ENCODE measurements at places on chromosomes 7 and 10.

DNA sequence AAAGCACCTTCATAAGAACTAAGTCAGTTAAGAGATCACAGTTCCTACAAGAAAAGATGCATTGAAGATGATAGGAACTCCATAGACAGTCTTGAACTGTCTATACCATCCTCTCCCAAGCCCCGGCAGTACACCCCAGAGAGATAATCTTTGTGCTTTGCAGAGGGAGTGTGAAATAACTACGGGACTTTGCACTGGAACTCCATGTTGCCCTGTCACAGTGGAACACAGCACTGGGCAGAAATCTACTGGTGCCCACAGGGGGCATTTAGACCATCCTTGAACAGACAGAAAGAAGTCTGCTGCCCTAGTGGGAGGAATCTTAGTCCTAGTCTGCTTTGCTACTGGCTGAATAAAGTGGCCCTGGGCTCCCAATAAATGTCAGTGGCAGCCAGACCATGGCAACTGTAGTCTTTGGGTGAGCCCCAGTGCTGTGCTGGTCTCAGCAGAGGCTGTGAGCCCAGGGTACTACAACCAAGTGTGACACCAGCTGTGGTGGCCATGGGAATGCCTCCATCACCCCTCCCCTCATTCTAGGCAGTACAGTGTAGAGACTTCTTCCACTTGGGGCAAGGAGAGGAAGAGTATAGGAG lies 107.7 kb upstream of the TMEM168 start:
- no peak for DNase-seq

DNA sequence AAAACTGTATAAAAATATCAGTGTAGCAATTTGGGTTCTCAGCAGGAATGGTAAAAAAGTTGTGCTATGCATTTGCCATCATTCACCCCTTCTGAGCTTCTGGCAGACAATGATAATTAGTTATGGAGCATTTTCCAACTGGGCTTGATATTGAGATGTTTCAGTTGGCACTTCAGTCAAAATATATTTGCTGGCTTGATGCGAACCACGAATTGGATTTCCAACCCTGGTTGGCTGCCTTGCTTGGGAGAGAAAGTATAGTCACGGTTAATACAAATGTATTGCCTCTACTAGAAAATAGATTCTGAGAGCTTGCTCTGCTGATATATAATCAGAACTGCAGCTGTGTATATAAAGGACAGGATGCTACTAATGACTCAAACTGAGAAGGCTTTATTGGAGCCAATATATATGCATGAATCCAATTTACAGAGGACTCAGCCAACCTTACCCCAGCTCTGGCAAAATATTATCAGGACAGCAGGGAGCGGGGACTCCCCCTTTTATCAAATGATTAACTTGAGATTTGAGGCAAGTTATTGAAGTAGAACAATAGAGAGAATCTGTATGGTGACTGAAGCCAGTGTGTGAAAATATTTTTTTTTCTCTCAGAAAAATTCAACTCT lies 219.8 kb upstream of the SMIM30 start:
- no peak for DNase-seq

GRCh38 chr7:128435327-128435686 lies 20.4 kb upstream of the HILPDA start:
- DNase-seq = no peak

DNA sequence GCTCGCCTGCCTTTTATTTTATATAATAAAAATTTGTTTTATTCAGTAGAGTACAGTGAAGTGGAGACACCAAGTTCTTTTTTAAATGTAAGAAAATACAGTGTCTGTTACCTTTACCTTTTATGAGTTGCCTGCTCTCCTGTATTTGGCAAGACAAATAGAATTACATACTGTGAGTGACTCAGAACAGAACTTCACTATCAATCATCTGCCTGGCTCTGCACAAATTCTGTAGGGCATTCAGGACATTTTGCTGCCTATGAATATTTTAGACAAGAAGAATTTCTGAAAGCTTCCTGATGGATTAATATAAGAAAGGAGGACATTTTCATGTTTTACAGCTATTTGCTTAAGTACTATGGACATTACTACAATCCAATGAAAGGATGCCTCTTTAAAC lies 135.4 kb upstream of the PHF14 start:
- DNase-seq = no peak

- no peak for DNase-seq
Measured at GRCh38 chr7:36878288-36878687, 154.0 kb upstream of the AOAH start.

GRCh38 chr7:39125846-39126245 lies 148.1 kb downstream of the POU6F2 start:
- no peak for DNase-seq

- no peak for DNase-seq
Measured at GRCh38 chr7:150417239-150417638, 33.2 kb upstream of the GIMAP8 start.

DNA sequence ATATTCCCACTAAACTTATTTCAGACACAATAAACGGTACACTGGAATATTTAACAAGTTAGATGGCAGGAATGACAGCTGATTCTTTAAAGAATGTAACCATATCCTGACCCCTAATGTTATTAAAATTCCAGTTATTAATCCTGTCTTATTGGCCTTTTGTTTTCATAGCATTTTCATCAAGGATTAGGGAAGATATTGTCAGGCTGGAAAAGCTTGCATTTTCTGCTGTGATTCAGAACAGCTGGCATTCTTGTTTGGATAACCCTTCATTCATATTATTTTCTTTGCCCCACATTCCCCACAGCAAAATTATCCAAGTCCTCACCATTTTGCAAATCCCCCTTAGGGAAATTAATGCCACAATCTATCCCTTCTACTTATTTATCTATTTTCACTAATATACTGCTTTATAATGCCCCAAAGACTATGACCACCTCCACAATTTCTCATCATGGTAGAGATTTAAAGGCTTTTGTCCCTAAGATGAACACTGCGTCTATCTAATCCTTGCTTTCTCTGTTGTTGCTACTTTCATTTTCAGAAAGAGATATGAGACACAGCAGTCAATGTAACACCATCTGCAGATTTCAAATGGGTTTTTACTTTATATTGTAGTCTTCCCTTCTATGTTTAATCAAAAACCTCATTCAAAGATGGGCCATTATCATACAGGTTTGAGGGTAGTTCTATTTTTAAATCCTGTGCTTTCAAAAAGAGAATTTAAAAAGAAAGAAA lies 475.1 kb downstream of the PARD3 start:
- DNase-seq = no peak

DNA sequence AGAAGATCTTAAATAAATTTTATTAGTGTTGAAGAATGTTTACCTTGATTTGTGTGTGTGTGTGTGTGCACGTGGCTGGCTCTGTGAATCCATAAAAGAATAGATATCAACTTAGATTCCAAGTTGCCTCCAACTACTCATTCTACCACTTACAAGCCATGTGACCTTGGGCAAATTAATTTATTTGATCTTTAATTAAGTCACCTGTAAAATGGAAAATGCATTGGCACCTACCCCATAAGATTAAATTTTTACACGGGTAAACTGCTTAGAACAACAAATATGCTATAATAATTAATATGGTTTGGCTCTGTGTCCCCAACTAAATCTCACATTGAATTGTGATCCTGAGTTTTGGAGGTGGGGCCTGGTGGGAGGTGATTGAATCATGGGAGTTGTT lies 604.9 kb upstream of the NRG3 start:
- DNase-seq = no peak

DNA sequence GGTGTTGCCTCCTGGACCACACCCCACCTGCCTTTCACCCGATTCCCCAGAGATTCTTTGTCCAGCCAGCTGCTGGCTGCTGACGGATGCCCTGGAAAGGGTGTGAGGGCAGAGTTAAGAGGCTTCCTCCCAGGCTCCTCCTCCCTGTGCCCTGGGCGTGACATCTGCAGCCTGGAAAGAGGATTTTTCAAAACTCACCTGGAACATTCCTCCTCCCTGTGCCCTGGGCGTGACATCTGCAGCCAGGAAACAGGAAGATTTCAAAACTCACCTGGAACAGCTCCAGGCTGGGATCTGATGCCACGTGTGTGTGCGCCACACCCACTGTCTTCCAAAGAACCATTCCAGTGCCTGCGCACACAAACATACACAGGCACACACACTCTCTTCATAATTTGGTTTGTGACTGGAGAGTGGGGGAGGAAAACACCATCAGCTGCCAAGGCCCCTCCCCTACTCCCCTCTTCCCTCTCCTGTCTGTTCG lies 5.2 kb downstream of the MARVELD1 start:
- no peak for DNase-seq

DNA sequence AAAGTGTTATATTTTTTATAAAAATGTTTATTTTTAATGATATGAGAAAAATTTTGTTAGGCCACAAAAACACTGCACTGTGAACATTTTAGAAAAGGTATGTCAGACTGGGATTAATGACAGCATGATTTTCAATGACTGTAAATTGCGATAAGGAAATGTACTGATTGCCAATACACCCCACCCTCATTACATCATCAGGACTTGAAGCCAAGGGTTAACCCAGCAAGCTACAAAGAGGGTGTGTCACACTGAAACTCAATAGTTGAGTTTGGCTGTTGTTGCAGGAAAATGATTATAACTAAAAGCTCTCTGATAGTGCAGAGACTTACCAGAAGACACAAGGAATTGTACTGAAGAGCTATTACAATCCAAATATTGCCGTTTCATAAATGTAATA lies 64.8 kb upstream of the CAPZA2 start:
- DNase-seq = no peak

- no peak for DNase-seq
Measured at GRCh38 chr10:70317943-70318318, 34.1 kb upstream of the NPFFR1 start.

- DNase-seq = no peak
Measured at GRCh38 chr10:99850021-99850766, 67.8 kb downstream of the ABCC2 start.

DNA sequence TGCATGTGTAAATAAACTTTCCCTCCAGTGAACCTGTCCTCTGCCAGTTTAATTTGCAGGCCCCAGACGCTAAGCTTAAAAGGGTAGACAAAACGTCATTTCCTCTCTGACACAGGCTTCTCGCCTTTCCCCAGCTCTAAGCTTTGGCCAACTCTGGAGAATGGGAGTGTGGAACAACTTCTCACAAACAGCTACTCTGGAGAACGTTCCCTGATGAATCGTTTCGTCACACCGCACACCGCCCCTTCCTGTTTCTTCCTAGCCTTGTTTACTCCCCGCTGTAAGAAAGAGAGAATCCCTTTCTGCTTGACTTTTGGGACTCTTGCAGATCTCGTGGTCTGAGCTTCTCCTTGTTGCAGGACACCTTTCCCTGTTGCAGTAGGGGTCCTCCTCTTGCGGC lies 564.2 kb downstream of the TCERG1L start:
- DNase-seq = no peak

- DNase-seq = no peak
Measured at GRCh38 chr10:122258136-122259074, 12.7 kb upstream of the BTBD16 start.

GRCh38 chr10:66999762-67000545 lies 74.1 kb downstream of the LRRTM3 start:
- DNase-seq = no peak

Measured in stimulated activated CD4-positive, alpha-beta T cell treated with anti-CD3 and anti-CD28 coated beads, TNF-alpha, amount 100 ng/mL, for 4 hours (primary cell).